ENCODE measurements at places on chromosomes 3 and 15. TPM values are rescaled to one million over a fixed set of nuclear protein-coding genes. Genes with fewer than 3 reads are reported as not detected.

NECTIN3 gene
- total RNA-seq, result 51.1 TPM

PLS1 gene
- total RNA-seq, result 0.26 TPM

EPHA3 gene
- 0.26 TPM for total RNA-seq

PLSCR5 gene
- not detected for total RNA-seq

ISG20 gene
- total RNA-seq, result 9.4 TPM

ATP13A4 gene
- 0.26 TPM for total RNA-seq

TLR9 gene
- 0.13 TPM for total RNA-seq

FBXW12 gene
- not detected for total RNA-seq

IL12A gene
- total RNA-seq, result 7.4 TPM

SLC6A11 gene
- not detected for total RNA-seq

ZNF639 gene
- 66.8 TPM for total RNA-seq

P2RY14 gene
- total RNA-seq, result not detected

Data from articular chondrocyte of knee joint (primary cell).